HuH-7.5 (cell line): ENCODE measurements at places on chromosomes 4 and X.

- DNase-seq: no peak
Measured at GRCh38 chr4:176470671-176471070, 150.9 kb downstream of the SPCS3 start.

DNA sequence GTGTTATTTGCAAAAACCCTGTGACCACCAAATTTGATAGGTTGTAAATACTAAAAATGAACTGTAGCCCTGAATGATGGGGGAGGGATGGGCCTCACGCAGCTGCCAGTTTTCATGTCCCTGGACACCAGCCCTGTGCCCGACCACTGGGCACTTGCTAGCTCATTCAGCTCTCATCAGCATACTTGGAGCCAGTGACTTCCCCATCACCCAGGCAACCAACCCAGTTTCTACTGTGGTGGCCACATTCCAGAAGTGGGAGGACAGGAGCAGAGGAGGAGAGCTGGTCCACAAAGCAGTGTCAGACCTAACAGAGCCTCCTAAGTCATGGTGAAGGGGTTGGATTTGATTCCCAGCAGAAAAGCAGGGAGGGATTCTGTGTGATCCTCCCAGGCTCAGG is 128.2 kb downstream of the CPEB2 start:
- no peak for DNase-seq

- DNase-seq: no peak
Measured at GRCh38 chr4:35358001-35358584, 886.2 kb downstream of the ARAP2 start.

GRCh38 chrX:113545040-113545439 is 704.4 kb upstream of the AMOT start:
- no peak for DNase-seq
